ENCODE measurements at places on chromosomes 2 and 18.

GRCh38 chr2:190123956-190124355 is 61.4 kb upstream of the MSTN start:
- DNase-seq = no peak

- no peak for DNase-seq
Measured at GRCh38 chr2:15734674-15735483, 143.2 kb downstream of the DDX1 start.

DNA sequence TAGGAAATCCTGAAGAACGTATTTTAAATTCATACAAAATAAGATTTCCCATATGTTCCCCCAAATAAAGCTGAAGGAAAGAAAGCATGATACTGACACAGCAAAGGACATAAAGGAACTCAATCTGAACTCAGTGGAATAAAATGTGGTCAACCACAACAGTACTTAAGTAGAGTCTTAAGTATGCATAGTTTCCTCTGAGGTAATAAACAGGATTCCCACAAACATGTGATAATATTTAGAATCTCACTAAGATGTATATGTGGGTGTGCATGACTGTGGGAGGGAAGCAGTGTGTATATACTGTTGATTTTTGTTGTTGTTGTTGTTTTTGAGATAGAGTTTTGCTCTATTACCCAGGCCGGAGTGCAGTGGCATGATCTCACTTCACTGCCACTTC is 69.3 kb downstream of the NOL10 start:
- DNase-seq = no peak

- no peak for DNase-seq
Measured at GRCh38 chr18:74861154-74861553, 263.5 kb downstream of the ZNF407 start.

DNA sequence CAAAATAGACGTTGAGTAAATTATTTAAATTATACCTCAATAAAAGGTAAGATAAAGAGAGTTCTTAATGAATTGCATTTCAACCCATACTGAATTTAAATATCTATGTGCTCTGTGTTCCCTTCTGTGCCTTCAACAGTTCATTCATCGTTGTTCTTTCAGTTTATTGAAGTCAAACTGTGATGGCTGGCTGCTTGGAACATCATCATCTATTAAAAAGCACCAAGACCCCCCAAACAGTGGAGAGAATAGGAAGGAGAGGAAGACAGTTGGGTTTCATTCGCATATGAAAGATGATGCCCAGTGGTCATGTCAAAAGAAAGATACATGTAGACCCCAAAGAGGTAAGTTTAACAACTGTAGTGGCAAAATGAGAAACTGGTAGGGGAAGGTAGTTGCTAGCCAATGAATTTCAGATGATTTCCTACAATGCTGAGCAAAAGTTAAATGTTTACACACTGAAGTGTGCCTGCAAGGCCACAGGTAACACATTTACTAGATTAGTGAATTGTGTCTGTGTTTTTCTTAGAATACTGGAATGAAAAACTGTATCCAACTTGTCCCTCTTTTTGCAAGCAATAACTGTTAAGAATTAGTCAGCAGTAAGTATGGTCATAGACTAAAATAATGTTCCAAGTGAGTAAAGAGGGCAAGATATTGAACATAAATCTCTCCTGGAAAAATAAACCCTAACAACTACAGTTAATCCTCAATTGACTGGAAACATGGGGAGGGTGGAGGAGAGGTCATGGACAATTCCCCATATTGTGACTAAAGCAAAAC is 331.3 kb downstream of the KIAA1328 start:
- DNase-seq = no peak

GRCh38 chr2:21310493-21310892 is 186.7 kb downstream of the TDRD15 start:
- no peak for DNase-seq

DNA sequence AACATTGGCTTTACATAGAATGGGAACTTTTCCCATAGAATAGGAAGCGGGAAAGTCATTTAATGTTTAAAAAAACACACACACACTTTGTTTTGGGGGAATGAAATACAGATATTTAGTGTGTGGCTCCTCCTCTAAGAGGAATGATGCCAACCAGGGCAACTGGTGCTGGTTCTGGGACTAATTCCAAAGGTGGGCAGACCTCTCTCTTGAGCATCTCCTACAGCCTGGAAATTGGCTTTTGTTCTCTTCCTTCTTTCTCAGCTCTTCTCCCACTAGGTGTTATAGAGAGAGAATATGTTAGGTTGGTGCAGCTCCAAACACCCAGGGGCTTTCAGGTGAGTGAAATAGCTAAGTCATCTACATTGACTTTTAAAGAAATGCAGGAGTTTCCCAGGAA is 190.1 kb downstream of the RAD51AP2 start:
- DNase-seq = no peak

- DNase-seq = no peak
Measured at GRCh38 chr2:100632759-100633158, 70.0 kb downstream of the PDCL3 start.

DNA sequence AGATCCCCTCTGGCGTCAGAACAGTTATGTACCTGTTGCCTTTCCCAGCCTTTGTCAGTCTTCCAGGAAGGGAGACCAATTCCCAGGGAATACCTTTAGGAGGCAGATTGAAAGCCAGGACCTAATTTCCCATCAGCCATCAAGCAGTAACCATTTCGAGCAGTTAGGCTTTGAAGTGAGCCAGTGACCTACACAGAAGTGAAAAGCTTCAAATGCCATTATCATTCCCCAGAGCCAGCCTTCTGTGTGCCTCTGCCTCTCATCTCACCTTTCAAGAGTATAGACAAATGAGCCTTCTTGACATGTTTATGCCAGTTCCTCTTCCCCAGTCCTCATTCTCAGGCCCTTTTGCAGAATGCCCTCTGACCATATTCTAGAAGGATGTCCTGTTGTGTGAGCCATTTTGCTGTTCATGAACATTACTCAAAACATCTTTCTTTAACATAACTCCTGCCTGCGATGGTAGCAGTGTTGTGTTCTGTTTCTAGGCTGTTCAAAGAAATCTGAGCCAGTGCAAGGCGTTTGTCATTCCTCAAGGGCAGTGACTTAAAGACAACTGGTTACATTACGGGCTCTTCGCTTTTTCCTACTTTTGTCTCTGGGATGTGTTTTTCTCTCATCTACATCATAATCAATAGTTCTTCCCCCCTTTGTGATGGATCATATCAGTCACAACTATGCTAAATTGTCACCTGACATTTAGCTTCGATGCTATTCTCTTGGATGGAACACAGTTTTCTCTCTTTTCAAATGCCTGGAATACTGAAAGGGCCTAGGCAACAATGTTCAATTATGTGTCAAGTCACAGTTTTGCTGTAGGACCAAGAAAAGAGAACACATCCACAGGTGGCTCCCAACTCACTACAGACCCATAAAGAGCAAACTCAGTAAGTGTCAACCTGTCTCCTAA is 138.6 kb downstream of the ALK start:
- no peak for DNase-seq

- no peak for DNase-seq
Measured at GRCh38 chr2:94958245-94958644, 67.3 kb upstream of the MAL start.

DNA sequence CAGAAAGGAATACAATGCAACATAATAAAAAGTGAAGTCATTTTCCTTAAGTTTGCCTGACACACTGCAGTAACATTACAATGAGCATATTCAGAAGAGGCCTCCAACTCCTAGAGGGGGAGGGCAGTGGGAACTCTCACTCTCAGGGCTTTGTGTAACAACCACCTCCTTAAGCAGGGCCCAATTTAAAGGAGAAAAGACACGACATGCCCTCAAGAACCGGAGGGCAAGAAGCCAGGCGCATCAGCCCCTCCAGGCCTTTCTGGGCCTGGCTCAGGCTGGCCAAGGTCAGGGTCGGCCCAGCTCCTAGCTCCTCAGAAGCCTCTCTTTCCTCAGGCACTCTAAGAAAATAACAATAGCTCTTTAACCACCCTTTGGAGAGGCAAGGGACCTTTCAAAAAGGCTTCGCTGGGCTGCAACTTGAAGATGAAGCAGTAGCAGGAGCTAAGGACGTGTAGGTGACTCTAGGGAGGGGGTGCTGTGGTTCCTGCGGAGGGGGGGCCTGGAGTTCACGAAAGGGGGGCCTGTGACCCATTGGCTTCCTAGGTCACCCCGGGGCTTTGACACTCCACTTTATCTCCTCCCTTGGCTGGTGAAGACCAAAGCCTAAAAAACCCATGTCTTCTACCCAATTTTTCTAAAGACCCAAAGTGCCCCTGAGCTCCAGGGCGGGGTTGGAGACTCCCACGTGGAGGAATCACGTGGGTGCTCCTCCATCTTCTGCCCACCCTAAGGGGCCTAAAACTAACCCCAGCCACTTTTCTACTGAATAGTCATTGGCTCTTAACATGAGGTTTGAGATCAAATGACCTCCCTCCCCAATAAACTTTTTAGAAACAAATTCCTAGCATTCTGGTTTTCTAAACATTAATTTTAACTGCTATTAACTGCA is 13.3 kb downstream of the SERTAD2 start:
- no peak for DNase-seq

DNA sequence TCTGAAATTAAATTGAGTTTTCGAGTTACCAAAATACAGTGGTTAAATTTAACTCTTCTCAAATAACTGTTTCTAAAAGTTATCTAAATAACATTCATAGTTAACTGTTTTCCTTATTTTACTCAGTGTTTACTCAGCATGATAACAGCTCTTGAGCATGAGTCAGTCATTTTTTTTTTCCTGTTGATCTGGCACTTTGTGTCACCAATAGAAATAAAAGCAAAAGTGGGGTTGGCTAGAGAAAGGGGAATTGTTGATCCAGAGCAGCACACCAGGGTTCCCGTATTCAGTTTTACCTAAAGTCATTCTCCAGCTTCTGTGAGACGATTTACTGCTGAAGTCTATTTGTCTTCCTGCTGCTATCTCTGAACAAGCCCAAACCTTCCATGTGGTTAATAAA is 851.6 kb downstream of the DCC start:
- no peak for DNase-seq

GRCh38 chr2:46827274-46828134 is 88.1 kb downstream of the MCFD2 start:
- DNase-seq = no peak

DNA sequence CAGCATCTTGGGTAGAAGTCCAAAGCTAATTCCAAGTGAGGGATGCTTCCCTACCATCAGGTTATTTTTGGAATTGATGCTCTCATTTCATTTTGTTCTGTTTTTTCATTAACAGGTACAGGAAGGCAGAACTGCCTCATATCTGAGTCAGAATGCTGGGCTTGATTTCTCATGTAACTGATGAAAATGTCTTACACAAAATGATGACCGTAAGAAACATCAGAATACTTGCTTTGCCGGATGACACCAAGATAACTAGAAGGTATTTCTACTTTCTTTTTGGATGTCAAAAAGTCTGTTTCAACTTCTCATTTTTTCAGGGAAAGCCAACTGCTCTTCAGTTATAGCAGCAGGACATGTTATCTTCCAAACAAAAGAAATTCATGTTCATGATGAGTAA is 62.6 kb downstream of the ETAA1 start:
- no peak for DNase-seq

DNA sequence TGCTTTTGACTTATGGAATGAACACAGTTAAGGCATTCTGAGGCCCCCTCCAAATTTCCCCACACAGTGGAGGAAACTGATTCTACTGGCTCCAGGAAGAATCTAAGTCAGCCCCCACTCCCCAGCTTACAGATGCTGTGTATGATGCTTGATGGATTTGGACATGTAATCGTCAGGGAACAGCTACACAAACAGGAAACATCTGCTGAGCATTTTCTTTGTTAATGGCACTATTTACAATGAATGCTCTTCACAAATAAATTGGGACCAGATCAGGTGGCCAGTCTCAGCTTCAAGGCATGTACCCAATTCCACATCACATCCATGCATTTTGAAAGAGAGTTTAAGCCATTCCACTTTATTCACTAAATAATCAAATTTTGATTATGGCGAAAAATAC is 562.3 kb downstream of the SOX11 start:
- no peak for DNase-seq

DNA sequence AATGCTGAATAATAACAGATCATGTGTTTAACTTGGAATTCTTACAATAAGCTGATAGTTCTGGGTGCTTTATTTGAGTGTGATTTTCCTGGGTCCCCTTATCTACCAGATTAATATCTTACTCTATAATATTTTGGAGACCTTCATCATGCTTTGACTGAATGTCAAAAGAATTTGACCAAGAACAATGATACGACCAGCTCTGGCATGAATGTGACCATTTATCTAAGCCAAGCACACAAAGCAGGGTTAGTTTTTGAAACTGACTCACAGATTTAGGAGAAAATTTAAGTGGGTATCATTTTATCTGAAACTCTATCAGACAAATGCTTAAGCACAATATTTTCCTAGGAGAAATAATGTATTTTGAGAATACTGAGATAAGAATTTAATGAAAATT is 677.0 kb downstream of the NYAP2 start:
- DNase-seq = no peak

DNA sequence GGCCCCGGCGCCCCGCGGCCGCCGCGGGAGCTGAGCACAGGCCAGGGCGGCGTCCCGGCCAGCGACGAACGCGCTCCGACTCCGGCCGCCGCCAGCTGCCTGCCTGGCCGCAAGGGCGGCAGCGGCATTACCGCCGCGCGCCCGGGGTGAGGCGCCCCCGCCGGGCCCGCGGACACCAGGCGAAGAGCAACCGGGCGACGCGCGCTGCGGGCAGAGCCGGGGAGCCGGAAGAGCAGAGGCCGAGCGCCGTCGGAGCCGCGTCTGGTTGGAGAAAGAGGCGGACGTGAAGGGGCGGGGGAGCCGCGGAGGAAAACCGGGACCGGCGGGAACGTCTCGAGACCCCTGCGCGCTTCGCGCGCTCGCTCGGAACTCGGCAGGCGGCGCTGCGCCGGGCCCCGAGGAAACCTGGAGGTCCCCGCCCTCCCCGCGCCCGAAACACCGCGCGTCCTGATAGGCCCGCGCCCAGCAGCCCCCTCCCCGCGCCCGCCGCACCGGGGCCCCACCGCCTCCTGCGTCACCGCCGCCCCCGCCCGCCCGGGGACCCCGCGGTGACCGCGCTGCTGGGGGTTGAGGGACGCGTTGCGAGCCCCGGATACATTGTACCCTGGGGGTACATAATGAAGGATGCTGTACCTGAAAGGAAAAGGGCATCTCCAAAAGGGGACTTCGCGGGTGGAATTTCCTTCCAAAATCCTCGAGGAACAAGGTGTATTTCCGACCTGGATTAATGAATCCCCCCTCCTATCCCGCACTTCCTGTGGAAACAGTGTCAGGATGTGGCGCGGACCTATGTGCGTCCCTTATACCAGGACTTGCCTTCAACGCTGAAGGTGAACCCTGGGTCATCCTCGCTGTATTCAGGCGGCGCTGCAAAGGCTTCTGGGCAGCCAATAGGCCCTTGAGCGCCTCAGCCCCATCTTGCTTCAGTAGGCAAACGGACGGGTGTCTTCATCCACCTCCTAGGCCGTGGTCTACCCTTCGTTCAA is 1.0 kb upstream of the B4GALT6 start:
- no peak for DNase-seq

- DNase-seq = no peak
Measured at GRCh38 chr2:69177063-69177771, 164.2 kb downstream of the ANTXR1 start.

GRCh38 chr2:9593925-9594324 is 36.9 kb downstream of the YWHAQ start:
- DNase-seq = no peak

Measured in T-helper 22 cell (primary cell).